SK-N-SH (cell line): ENCODE measurements at places on chromosomes 3 and 15.

GRCh38 chr3:189589179-189589569 lies 42.0 kb upstream of the TP63 start:
- no peak for DNase-seq

- DNase-seq, result peak; percentile 60
Measured at GRCh38 chr15:31197497-31198414, 96.2 kb upstream of the TRPM1 start.

DNA sequence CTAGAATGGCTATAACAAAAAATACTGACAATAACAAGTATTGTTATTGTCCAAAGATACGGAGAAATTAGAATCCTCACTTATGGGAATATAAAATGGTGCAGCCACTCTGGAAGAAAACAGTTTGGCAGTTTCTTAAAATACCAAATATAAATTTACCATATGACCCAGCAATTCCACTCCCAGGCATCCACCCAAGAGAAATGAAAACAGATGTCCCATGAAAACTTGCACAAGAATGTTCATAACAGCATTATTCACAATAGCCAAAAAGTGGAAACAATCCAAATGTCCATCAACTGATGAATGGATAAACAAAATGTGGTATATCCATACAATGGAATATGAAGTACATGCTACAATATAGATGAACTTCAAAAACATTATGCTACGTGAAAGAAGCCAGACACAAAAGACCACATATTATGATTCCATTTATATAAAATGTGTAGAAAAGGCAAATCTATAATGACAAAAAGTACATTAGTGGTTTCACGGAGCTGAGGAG lies 9.4 kb downstream of the AAGAB start:
- no peak for DNase-seq

DNA sequence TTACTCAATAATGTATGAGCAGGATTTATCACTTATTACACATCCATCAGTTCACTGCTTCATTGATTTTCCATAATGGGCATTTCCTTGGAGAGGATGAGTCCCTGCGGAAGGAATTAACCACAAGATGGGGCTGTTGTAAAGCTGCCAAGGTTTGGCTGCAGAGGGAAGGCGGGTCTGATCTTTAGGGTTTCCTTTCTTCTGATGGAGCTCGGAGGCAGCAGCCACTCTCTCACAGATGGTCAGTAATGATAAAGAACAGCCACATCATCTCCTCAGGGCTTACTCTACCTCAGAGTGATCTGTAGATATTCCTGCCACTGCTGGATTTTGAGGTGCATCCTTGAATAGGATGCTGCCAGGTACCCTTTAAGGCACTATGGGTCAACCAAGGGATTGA lies 115.2 kb downstream of the USP13 start:
- DNase-seq, result peak; percentile 79

DNA sequence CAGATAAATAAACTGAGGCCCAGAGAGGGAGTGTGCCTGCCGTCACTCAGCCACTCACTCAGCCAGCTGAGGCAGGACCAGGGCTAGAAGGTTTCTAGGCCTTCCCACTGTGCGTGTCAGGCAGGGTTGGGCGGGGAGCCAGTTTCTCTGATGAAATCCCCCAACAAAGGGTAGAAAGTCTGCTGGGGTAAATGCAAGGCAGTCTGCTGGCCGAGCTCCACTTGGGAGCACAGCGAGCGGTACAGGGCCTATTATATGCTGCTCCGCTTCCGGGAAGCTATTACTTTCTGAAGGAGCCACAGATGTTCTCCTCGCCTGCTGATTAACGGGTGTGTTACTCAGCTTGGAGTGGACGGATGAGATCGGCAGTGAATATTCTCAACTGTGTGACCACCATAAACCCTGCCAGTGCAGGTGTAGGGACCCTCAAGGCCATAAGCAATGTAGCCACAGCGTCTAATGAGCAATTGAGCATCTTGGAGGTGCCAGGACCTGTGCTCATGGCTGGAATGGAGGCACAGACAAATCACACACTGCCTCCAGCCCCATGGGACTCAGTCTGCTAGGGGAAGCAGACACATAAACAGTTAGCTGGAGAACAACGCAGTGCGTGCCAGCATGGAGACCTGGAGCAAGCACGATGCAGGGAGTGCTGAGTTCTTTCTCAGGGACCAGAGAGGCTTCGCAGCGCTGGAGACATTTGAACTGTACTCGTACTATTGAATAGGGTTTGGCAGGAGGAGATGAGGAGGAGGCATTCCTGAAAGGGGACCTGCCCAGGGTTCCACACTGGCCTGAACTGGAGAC lies 42.1 kb downstream of the CORO2B start:
- DNase-seq, result no peak

- no peak for DNase-seq
Measured at GRCh38 chr3:32420126-32421038, 28.7 kb downstream of the CMTM7 start.

DNA sequence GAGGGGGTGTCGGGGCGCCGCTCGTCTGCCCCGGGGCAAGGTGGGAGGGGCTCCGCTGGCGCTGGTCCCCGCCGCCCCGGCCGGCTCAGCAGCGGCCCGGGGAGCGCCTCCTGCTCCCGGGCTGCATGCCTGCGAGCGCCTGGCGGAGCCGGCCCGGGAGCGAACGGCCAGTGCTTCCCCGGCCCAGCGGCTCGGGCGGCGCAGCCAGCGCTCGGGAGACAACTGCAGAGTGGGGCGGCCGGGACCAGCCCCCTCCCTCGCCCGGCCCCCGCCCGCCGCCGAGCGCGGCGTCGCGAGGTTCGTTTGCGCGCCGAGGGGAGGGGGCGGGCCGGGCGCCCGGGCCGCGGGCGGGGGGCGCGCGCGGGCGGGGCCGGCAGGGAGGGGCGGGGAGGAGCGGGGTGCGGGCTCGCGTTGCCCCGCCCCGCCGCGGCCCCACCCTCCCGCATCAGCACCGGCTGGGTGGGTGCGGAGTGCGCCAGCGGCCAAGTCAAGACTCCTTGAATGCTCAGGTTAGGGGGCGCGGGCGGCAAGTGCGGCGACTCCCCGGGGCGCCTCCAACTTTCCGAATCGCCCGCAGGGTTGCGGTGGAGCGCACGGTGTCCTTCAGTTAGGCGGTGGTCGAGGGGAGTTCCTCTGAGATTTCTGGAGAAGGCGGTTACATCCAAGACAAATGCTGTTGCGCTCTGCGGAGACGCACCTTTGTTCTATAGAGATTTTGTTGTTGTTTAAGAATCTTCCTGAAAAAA lies at the start of gene RGMA:
RGMA (minus strand) TSS at position 231 of the 746 bp plus-strand sequence. CDS start 279 bp downstream, outside the sequence.
- DNase-seq, result peak; percentile 85

DNA sequence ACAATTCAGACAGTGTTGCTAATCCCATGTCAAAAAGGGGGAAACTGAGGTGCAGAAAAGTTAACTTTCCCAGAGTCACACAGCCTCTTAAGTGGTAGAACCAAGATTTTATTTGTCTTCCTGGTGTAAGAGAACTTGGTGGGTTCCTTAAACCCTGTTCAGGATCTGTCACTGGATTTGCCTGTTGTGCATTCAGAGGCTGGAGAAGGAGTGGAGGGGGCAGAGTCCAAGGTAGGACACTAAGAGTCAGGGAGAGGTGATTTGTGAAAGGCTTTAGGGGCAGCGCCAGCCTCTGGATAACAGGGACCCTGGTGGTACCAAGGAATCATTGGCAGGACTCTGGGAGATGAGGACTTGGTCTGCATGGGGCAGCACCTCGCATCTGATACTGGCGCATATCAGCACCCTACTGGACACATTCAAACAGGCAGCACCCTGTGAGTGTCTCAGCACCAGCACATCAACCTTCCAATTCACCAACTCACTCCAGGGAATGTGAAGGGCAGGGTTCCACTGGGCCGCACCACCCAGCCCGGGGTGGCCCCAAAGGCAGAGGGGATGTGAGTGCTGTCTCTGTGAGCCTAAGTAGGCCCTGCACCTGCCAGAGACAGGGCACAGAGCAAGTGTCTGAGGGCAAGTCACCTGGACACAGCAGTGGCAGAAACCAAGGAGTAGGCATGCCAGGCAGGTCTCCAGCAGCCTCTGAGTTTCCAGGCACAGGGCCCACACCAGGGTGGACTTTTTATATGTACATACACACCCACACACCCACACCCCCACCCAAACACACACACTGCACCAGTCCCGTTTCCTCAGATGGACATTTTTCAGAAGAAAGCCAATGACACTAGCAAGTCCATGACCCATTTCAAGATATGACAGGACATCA lies 71.6 kb downstream of the LIPC start:
- DNase-seq, result no peak

GRCh38 chr15:94834494-94834893 lies 603.1 kb downstream of the MCTP2 start:
- no peak for DNase-seq

- DNase-seq, result no peak
Measured at GRCh38 chr15:85581495-85581894, 201.1 kb downstream of the AKAP13 start.

DNA sequence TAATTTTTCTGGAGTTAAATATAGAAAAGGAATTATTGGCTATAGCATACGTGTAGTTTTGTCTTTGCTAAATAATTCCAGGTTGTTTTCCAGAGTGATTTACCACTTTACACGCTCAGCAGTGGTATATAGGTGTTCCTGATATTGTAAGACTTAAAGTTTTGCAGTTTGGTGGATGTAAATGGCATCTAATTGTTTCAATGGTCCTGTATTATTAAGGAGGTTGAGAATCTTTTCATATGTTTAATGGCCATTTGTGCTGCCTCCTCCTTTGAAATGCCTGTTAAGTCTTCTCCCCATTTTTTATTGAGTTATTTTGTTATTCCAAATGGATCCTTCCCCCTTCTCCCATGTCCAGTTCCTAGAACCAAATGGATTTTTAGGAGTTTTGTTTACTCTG lies 26.4 kb upstream of the P4HTM start:
- DNase-seq, result no peak

- peak; percentile 70 for DNase-seq
Measured at GRCh38 chr3:141360888-141361598, 7.3 kb upstream of the ZBTB38 start.

- DNase-seq, result no peak
Measured at GRCh38 chr15:98217356-98217755, 256.9 kb downstream of the ARRDC4 start.

- no peak for DNase-seq
Measured at GRCh38 chr3:36650271-36650671, 114.1 kb downstream of the DCLK3 start.
